ENCODE measurements at places on chromosomes 5 and 9.
A peak's percentile ranks its signal among the peaks of the same experiment; 100 is the strongest.

GRCh38 chr5:115396688-115397087, 100.2 kb upstream of the CCDC112 start:
- no peak for DNase-seq

DNA sequence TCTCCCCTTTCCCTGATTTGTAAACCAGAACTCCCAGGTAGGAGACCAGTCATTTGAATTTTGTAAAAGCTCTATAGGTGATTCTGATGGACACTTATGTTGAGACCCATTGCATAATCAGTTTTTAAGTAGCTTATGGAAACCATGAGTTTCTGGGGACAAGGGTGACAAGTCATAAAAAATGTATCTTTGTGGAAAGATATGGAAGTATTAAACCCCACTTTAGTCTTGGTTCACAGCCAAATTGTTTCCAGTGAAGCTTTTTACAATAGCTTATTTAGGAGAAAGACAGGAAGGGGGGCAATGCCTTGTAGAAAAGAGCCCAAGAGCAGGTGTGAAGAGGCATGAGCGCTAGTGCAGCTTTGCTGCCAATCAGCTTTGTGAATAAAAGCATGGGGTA, 453 bp upstream of the CCL28 start:
- DNase-seq: no peak

DNA sequence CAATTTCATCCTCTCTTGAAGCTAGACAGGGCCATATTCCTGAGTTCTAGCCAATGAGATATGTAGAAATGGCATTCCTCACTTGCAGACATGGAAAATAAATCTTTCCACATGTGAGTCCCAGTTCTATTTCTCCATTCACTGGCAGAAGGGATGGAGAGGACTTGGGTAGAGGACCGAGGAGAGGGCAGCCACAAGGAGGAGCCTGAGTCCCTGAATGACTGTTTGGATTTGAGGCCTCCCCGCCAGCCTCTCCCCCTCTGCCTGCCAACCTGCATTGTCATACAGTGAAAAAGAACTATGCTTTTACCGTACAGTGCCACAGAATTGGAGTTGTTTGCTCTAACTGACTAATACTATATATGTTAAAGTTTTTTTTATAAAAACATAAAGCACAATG, 583.0 kb upstream of the WWC1 start:
- DNase-seq: no peak

DNA sequence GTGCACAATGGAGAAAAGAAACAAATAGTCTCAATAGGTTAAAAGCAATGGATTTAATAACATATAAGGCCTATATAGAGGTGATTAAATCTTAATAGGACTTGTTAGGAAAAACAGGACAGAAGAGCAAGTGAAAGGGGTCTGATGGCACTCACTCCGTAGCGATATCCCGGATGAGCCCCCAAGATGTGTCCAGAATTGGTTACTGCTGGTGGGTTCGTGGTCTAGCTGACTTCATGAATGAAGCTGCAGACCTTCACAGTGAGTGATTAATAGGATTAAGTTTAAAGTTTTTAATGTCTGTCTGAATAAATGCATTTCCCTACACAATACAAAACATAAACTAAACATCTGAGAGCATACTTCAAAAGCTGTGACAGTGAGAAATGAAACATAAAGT, 110.4 kb upstream of the FAM174A start:
- DNase-seq: no peak

- no peak for DNase-seq
Measured at GRCh38 chr5:179337796-179338676, 7.2 kb downstream of the ADAMTS2 start.

GRCh38 chr5:111262153-111262552, 38.0 kb downstream of the CAMK4 start:
- no peak for DNase-seq

GRCh38 chr5:140182075-140182711, 7.2 kb downstream of the CYSTM1 start:
- no peak for DNase-seq

GRCh38 chr5:1444361-1445189, 665 bp downstream of the SLC6A3 start:
- no peak for DNase-seq

- no peak for DNase-seq
Measured at GRCh38 chr5:173963182-173963838, 25.7 kb upstream of the C5orf47 start.

DNA sequence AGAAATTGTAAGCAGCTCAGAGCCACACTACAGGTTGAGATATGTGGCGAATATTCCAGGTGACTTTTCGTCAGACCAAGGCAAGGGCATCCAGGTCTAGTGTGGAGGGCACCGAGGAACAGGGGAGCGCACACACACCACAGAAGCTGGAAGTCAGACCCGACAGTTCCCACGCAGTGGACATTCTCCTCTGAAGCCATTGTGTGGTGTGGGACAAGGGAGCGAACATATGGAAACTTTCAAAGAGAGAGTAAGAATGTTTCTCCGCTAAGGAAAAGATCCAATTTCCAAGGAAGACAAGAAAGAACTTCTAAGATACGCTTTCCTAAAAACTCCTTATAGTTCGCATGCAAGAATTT, 141.4 kb upstream of the OTULINL start:
- no peak for DNase-seq

DNA sequence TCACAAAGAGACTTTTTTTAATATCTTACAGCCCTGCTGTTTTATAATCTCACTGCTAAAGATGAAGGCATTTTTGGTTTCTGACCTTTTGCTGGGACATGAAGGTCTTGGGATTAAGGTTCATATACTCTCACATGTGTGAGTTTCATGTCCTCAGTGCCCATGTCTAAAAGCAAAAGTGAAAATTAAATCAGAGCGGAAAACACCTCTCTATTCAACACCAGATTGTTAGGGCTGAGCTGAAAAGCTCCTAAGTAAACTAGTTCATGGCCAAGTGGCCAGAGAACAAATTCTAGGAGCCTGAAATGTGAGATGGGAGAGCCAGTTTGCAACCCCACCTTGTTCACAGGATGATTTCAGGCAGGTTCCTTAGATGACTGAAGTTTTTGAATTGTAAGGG, 110.9 kb downstream of the GRIA1 start:
- DNase-seq: no peak

- no peak for DNase-seq
Measured at GRCh38 chr5:83220331-83220730, 143.0 kb downstream of the XRCC4 start.

DNA sequence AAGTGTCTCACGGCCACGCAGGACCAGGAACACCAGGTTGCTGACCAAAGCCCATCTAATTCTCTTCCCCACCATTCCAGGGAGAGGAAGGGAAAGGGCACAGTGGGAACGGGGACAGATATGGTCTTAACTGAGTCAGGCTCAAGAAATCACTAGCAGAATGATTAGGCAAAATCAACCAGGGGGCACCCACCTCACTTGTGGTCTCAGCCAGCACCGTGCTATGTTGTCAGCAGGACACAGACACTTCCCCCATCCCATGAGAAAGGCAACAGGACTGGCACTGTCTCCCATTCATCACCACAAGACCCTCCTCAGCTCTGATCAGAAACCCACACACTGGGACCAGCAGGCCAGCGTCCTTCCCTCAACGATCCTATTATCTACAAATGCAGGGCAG, 2.9 kb downstream of the BICD2 start:
- DNase-seq: no peak

DNA sequence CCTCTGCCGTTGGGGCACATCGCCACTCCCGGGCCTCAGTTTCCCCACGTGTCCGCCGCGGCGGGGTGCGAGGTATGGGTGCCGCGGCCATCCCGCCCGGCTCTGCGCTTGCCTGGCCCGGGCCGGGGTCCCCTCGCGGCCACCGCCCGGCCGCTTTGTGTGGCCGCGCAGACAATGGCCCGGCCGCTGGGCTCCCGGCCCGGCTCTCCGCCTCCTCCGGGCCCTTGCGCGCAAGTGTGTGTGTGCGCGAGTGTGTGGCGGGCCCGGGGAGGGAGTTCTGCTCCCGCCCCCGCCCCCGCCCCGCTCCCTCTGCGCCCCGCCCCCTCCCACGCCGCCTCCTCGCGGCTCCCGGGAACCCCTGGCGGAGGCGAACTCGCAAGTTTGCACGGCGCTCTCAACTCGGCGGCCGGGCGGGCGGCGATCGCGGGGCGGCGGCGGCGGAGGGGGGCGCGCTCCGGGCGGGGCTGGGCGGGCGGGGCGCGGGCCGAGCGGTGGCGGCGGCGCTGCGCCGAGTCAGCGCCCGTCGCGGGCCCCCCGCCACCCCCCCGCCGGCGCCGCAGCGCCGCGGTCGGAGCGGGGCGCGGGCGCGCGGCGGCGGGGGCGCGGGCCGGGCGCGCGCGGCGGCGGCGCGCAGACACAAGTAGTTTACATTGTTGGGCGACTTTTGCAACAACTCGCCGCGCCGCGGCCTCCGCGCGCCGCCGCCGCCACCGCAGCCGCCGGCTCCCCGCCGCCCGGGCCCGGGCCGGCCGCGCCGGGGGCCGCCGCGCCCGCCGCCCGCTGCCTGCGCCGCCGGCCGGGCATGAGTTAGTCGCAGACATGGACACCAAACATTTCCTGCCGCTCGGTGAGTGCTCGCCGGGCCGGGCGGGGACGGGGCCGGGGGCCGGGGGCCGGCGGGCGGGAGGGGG, at the start of gene RXRA:
Gene RXRA (plus strand): TSS at position 643 of the 911 bp plus-strand sequence. CDS start 177 bp downstream, at position 820.
- no peak for DNase-seq

- no peak for DNase-seq
Measured at GRCh38 chr5:164470312-164470711, 964.9 kb downstream of the MAT2B start.

GRCh38 chr5:164098531-164098930, 593.1 kb downstream of the MAT2B start:
- no peak for DNase-seq

DNA sequence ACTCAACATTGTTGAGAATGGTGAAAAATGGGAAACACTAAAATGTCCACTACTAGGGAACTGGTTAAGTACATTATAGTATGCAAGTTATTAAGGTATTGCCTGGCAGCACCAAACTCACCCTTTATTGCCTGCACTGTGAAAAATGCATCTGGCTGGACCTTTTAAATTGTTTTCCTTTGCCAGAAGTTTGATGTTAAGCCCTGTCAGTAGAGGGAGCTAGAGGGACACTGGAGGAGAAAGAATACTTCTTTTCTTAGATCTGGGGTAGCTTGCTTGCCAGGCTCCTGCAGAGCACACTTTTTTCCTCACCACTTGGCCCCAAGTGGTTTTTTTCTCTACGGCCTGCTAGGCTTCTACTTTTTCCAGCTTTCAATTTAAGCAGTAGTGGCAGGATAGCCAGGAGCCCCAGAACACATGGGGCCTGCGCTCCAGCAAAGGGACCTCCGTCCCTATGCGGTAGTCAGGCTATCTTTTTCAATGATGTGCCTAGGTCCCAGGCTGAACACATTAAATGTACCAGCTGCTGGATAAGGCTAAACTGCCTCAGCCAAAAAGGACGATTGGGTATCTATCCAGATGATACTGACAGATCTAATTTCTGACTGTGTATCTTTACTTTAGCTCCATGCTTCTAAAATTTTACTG, 8.0 kb upstream of the HABP4 start:
- DNase-seq: no peak

- DNase-seq: no peak
Measured at GRCh38 chr9:114317665-114318357, 5.1 kb upstream of the ORM1 start.

GRCh38 chr5:89343666-89344065, 460.7 kb upstream of the MEF2C start:
- no peak for DNase-seq

GRCh38 chr5:11890777-11891176, 13.5 kb downstream of the CTNND2 start:
- no peak for DNase-seq

DNA sequence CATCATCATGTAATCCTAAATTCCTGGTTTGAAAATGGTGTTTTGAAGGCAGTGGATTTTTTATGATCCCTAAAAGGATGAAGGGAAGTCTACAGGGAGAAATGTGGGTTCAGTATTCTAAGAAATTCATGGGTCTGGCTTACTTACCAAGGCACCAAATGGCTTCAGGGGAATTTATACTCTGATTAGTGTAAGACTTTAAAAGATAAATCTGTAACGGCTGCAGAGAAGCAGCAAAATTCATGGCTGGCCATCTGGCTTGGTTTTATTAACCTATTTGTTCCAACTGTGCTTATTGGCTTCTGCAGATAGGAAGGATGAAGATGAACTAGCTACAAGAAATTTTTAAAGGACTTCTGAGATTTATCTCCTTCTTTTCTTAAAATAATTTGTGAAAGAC, 222.8 kb downstream of the TENT4A start:
- no peak for DNase-seq

- DNase-seq: no peak
Measured at GRCh38 chr5:15222156-15222555, 277.8 kb upstream of the FBXL7 start.

DNA sequence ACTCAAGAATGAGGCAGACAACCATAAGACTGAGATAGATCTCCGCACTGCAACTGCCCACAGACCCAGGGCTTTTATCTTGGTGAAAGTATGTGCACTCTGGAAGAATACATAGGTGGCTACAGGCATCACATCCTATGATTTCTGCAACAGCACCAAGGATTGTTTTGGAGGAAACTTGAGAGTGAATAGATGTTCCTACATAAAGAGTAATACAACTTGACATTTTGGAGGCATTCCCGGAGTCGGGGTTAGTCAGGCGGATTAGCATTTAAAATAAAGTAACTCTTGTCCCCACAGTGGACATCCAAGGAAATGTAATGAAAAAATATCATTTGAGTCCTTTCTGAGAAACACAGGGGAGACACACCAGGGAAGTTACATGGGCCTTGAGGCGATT, 26.7 kb downstream of the TMEM174 start:
- DNase-seq: no peak

GRCh38 chr5:81694726-81695125, 56.2 kb downstream of the SSBP2 start:
- peak; percentile 59 for DNase-seq

- no peak for DNase-seq
Measured at GRCh38 chr5:19986806-19987205, 1.2 kb downstream of the CDH18 start.

DNA sequence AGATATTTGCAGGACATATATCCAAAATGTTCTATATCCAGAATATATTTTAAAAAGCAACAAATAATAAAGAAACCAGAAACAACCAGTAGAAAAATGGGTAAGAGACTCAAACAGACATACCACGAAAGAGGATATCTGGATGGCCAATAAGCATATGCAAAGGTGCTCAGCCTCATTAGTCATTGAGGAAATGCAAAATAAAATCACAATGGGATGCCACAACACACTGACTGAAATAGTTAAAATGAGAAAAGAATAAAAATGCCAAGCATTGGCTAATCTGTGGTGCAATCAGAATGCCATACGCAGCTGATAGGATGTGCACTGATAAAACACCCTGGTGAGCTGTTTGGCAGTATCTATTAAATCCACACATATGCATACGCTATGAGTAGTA, 265.8 kb upstream of the ANKH start:
- no peak for DNase-seq

DNA sequence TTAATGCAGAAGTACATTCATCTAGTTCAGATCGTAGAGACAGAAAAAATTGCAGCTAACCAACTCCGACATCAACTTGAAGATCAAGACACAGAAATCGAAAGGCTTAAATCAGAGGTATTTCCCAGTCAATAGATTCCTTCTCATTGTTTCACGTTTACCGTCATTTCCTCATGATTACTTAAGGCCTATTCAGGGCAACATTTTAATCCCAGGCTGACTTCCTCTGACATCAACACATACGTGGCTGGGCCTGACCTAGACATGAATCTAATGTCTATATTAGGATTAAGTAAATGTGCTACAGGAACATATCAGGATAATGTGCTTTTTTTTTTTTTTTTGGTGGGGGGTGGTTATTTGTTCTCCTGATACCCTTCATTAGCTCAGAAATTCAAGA, 107.9 kb downstream of the RASGRF2 start:
- no peak for DNase-seq

- DNase-seq: no peak
Measured at GRCh38 chr5:55903121-55903701, 52.1 kb downstream of the IL31RA start.
